ENCODE measurements at places on chromosomes 4 and X.

DNA sequence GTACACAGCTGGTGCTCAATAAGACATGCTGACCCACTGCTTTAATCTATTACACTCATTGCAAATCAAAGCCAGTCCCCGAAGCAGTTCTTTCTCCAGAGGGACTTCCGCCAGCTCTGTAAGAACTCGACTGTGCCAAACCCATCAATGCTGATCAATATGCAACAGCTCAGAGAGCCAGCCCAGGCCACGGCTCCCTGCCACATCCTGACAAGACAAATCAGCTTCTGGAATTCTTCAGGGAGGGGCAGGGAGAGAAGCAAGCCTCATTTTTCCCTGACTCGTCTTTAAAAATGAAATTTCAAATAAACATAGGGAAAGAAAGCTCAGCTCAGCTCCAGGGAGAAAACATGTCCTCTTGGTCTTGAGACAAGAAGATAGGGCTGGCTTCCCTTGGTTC lies 5.3 kb upstream of the ADRA2C start:
- DNase-seq, result no peak

- no peak for DNase-seq
Observed at GRCh38 chrX:64580605-64581004, 185.4 kb upstream of the MTMR8 start.

- no peak for DNase-seq
Observed at GRCh38 chrX:34900691-34901090, 41.9 kb upstream of the FAM47B start.

DNA sequence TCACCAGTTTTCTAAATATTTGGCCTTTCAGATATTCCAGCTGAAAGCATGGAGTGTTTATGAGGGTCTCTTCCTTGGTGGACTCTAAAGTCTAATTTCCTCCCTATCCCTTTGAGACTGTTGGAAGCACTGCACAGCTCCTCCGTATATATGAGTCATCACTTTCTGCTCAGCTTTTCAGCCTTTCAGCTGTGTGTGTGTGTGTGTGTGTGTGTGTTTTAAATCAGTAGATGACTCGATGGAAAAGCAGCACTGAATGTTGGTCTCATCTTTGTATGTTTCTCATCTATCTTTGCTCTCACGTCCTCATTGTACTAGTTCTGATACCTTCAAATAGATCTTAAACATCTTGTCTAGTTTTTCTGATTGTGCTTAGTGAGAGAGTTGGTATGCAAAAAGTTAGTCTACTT lies 81.6 kb downstream of the ZFX start:
- DNase-seq, result peak; percentile 35

GRCh38 chr4:133802359-133803140 lies 399.0 kb downstream of the PABPC4L start:
- peak; percentile 5 for DNase-seq
